ENCODE measurements at places on chromosomes 5 and 9. TPM values are rescaled to one million over a fixed set of nuclear protein-coding genes. Genes with fewer than 3 reads are reported as not detected.

The PDE8B gene
- total RNA-seq, result 0.05 TPM

The GABRB2 gene
- not detected for total RNA-seq

The CAPSL gene
- total RNA-seq, result 5.1 TPM

The FCN2 gene
- total RNA-seq, result not detected

The EGFL7 gene
- 110 TPM for total RNA-seq
